ENCODE measurements at places on chromosomes 7 and 10.

DNA sequence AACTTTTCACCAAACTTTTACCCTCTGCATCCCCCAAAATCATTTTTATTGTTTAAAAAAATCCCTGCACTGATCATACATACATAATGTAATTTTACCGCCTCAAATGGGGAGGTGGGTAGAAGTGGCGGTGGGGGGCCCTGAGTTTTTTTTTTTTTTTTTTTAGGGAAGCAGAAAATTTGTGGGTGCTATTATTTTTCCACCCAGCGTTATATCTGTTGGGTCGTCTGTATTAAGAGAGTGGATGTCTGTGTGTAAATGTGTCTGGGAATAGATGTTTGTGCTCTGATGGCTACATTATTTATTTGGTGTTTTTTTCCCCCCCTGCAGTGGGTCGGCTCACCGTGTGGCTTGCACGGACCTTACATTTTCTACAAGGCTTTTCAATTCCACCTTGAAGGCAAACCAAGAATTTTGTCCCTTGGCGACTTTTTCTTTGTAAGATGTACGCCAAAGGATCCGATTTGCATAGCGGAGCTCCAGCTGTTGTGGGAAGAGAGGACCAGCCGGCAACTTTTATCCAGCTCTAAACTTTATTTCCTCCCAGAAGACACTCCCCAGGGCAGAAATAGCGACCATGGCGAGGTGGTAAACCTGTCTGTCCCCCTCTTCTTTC, 438 bp downstream of the ARID5B start:
- no peak for DNase-seq

DNA sequence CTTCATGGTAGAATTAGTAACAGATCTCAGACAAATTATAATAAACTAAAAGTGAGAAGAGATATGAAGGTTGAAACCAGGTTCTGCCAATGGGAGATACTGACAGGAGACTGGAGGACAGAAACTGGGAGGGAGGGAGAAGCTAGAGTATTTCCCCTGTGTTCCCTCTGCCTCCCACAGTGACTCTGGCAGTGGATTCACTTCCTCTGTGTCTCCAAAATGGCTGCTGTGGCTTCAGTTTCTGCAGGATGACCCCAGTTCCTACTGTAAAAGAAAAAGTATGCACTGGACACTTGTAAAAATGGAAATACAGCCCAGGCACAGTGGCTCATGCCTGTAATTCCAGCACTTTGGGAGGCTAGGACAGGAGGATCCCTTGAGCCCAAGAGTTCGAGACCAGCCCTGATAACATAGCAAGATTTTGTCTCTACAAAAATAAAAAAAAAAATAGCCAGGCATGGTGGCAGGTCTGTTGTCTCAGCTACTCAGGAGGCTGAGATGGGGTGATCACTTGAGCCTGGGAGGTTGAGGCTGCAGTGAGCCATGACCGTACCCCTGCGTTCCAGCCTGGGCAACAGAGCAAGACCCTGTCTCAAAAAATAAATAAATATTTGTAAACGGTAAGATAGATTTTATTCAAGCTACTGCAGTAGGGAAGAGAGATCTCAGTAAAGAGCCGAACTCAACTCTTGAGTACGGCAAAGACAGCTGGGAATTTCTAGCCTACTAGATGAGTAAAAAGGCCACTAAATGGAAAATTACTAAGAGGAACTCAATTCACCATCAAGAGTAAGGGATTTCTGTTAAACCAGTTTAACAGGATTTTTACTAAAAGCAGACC, 156.6 kb upstream of the TRIM24 start:
- no peak for DNase-seq

DNA sequence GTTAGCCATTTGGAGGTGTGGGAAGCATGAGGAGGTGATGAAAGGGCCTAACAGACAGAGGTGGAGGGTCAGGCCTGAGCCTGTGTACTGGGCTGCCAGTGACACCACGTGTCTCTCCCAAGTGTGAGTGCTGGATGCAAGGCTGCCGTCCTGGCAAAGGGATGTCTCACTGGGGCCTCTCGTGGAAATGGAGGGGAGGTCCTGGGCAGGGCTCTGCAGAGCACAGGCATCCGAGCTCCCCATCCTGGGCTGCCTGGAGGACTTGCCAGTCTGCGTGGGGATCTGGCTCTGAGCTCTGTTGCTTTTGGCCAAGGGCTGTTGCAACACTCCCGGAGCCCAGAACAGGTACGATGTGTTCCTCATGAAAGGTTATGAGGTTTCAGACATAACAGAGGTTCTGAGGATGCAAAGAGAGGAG, 77.3 kb downstream of the GRK5 start:
- DNase-seq = no peak

DNA sequence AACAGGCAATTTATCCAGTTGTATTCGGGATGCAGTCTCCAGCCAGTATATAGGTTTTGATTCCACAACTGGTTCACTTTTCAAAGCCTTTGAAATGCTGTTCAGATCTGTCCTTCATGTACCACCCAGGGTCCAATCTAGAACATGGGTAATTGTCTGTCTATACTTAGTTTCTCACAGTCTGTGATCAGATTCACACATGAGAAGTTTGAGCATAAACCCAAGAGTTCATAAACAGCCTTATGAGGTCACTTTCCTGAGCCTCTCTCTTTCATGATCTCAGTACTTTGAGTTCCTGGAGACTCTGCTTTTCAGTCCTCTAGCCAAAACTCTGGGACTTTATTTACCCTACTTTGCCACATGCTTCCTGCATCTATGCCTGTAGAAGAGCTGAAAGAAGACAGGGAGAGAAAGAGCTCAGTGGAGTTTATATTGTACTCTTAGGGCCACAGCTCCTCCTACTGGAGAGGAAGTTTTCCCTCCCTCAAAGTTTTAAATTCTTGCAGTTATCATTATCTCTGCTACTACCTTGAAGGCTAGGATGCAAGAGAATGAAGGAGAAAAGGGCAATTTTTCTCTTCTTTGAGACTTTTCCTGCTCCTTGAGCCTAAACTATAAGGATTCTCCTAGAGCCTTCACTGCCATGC, 172.0 kb downstream of the ZEB1 start:
- peak; percentile 5 for DNase-seq

- no peak for DNase-seq
Measured at GRCh38 chr7:32169228-32169627, 99.0 kb upstream of the PDE1C start.

DNA sequence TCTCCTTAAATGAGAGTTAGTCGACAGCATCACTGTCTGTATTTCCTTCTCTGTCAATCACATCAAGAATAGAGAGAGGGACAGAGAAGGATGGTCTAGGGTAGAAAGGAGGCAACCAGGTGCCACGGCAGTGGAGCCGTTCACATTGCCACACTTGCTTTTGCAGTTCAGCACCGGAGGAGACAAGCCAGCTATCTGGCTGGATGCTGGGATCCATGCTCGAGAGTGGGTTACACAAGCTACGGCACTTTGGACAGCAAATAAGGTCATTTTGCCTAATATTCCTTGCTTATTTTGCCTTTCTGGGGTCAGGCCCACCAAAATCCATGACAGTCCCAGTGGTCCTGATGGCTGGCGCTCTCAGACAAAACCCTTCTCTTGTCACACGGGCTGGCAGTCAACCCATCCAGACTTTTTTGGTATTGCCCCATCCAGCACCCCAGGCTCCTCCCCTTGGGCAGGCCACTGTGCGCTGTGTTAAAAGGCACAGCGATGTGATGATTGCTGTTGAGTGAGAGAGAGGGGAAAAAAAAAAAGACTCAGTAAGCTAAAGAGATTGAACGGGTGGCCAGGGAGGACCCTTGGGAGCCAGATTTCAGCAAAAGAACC, 8.4 kb downstream of the CPA2 start:
- no peak for DNase-seq

DNA sequence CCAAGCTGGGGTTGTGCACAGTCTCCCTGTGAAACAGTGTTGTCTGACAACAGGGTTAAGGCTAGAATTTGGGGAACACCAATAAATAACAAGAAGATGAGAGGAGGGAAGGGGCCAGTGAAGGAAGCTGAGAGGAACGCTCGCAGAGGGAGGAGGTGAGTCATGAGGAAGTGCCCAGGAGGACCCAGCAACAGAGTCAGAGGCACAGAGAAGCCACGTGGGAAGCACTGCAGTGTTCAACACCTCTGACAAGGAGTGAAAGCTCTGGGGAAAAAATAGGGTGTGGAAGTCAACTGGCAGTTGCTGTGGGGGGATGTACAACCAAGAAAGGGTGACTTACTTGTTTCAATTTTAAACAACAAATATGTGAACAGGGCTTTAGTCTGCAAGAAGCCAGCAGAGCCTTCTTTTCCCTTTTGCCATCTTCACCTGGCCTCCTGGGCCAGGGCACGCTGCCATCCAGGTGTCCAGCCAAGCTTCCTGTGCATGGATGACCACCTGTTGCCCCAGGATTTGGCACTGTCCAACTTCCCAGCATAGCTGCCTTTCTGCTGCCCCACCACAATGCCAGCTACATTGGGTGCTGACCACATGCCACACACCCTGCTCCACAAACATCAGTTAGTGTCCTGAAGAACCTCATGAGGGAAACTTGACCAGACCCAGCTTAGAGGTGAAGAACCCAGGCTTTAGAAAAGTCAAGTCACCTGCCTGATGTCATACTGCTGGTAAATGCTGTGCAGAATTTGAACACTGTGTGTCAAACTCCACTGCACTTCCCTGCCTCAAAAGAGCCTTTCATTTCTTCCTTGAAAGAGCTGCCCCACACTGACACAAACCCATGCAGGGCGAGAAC, 69.6 kb downstream of the ATXN7L1 start:
- DNase-seq = no peak

GRCh38 chr10:23110722-23111516, 15.5 kb downstream of the MSRB2 start:
- no peak for DNase-seq

- no peak for DNase-seq
Measured at GRCh38 chr7:28296571-28297483, 115.5 kb upstream of the CREB5 start.

DNA sequence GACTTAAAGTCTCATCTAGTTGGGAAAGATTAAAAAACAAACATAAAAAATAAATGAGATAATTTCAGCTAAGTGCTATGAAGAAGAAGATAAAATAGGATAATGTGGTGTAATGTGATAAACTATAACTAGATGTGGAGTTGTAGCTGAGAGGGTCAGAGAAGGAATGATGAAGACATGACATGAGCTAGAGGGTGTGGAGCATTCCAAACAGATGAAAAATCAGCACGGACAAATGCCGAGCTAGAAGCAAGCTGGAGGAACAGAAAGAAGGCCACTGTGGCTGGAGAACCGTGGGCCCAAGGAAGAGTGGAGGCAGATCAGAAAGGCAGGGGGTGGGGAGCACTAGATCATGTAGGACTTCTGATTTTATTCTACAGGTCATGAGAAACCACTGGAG, 70.6 kb downstream of the CDK6 start:
- no peak for DNase-seq

GRCh38 chr10:69953851-69954250, 98.8 kb upstream of the MACROH2A2 start:
- no peak for DNase-seq

DNA sequence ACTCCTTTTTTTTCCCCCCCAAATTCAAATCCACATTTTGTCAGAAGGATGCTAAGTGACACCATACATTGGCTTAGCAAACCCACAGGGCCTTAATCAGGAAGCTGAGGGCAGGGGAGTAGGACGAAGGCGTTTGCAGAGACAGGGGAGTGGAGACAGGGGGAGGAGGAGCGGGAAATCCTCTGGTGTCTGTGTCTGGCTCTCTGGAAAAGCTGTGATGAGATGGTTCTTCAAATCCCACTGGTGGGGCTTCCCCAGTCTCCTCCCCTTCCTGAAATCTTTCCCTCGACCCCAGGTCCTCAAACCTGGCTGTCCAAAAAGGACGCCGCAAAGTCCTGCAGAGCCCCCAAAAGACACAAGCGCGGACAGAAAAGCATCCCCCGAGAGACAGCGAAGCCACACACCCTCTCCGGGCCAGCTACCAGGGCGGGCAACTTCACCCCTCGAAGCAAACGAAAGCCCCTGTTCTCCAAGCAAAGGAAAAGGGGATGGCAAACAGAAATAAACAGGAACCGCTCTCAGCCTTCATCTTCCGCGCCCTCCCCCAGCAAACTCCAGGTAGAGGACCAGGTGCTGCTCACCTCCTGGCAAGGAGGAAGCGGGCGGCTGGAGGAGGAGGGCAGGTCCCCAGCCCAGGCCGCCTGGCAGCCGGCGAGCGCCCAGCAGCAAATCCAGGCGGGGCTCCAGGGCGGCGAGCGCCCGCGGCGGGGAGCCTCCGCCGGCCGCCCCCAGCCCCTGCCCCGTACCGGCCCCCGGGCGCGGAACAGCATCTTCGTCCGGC, 520 bp downstream of the ELAPOR2 start:
- DNase-seq = peak; percentile 14

DNA sequence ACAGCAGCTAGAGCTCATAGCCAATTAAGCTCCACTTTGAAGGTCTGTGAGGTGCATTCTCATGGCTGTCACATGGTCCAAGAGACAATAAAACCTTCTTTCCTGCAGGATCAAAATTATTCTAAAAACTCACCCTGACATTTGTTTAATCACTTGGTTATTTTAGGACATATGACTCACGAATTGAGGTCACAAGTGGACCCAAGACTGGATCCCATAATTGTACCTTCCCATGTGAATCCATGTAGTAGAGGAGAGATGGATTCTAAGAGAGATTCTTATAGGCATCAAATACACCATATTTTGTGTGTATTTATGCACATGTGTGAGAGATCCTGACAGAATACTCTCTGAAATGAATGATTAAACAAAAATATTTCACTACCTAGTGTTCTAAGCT, 18.1 kb downstream of the POLR1F start:
- no peak for DNase-seq

DNA sequence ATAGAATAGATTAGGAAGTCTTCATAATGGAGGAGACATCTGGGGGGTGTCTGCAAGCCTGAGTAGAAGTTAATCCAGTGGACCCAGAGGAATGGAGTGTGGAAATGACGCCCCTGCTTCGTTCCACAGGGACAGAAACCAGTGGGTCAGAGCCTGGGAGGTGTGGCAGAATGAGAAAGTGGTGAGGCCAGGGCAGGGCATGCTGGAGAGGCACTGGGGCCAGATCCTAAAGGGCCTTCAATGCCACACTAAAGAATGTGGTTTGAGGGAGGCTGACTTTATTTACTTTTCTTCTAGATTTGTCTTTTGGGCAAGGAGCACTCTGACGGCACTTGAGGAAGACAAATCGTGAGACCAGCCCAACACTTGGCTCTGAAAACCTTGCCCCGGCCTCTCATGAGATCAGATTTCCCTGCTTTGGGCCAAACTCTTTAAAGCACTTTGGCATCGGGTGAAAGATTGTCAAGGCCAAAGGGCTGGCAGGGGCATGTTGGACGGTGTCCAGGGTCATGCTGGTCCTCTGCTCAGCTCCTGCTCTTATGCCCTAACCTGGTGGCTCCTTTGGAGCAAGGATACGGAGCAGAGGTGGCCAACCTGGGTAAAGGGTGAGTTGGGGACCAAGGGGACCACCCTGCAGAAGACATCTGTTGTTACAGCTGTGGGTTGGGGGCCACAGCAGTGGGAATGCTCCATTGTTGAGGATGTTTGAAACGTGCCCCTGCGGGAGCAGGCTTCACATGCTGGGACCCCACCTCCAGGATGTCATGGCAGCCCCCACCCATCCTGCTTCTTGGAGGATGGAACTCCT, 157.0 kb upstream of the ZMIZ1 start:
- no peak for DNase-seq

- peak; percentile 45 for DNase-seq
Measured at GRCh38 chr7:79282070-79282694, 171.3 kb downstream of the MAGI2 start.

GRCh38 chr7:8605221-8605620, 171.8 kb downstream of the NXPH1 start:
- DNase-seq = no peak

- DNase-seq = no peak
Measured at GRCh38 chr10:58435297-58435985, 50.2 kb downstream of the TFAM start.

Measured in renal pelvis (tissue), 12 donors.